ENCODE measurements at places on chromosomes 7 and 10. TPM values are rescaled to one million over a fixed set of nuclear protein-coding genes. Genes with fewer than 3 reads are reported as not detected.

Gene HOXA1
- 0.40 TPM for total RNA-seq

Gene CLEC2L
- not detected for total RNA-seq

Gene ACTL6B
- total RNA-seq = not detected

Gene CTNNA3
- total RNA-seq = not detected

Gene SPDYE16
- not detected for total RNA-seq

Gene GALNT17
- total RNA-seq = not detected

Gene GRM3
- not detected for total RNA-seq

Gene VGF
- total RNA-seq = not detected
